Left lung (tissue), 14 donors: ENCODE measurements at places on chromosomes 5 and 9. TPM values are rescaled to one million over a fixed set of nuclear protein-coding genes. Genes with fewer than 3 reads are reported as not detected.

Gene CRHBP
- 0.25 TPM for polyA plus RNA-seq

Gene PFN3
- not detected for polyA plus RNA-seq

Gene NTNG2
- polyA plus RNA-seq = 0.27 TPM

Gene MYMK
- polyA plus RNA-seq = not detected

Gene SLC27A6
- 4.8 TPM for polyA plus RNA-seq

Gene TAF11L5
- polyA plus RNA-seq = not detected

DNA sequence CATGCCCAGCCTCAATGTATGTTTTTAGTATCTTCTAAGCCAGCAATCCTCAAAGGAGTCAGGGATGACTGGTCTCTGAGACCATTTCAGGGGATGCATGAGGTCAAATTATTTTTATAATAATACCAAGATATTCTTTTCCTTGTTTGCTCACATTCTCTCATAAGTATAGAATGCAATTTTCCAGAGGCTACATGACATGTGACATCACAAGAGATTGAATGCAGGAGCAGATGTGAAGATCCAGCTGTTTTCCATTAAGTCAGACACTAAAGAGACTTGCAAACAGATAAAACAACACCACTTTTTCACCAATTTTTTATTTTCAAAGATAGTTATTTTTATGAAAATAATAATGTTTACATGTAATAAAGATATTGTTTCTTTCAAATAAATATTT, 22.0 kb upstream of the FREM1 start:
- no peak for DNase-seq

GRCh38 chr9:112757282-112757883, 6.8 kb downstream of the SNX30 start:
- no peak for DNase-seq

DNA sequence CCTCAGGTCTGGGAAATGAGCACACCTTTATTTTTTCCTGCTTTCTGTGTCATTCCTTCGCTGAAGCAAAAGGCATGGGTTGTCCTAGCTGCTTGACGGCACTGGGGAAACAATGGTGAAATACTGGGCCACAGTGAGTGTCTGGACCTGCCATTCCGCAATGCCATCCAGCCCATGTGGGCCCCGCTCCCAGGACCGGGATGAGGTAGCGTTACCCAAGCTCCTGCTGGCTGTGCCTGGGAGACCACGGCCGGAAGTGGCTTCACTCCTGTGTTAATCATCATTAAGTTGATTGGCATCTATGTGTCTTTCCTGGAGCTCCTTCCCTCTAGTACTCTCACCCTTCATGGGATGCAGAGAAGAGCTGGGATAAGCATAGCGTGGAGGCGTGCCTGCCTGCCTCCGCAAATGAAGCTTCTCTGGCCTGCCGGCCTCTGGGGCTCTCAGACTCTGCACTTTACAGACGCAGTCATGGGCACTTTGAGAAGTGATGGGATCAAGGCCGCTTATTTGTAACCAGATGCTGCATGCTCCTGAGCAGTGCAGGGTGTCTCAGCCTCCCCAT, 16.5 kb upstream of the SMIM32 start:
- DNase-seq = no peak

DNA sequence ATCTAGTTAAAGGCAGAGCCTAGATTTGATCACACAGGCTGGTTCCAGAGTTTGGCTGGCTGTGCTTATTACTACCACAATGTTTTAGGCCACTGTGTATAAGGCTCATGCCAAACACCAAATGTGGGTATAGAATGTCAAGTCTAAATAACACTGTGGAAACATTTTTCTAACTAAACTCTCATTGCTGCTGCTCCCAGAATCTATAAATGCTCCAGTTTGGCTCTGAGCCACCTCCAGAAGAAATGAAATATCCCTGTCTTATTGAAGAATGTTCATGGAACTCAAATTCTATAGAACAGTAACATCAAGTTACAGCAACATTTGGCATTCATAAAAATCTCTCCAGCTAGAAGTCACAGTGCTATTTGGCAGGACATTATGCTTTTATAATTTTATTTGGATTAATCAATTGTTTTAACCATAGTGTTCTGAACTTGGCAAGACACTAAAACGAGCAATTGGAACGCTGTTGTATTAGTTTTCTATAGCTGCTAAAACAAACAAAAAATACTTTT, 178.1 kb upstream of the COX7C start:
- DNase-seq = no peak

GRCh38 chr5:5291357-5291756, 131.1 kb upstream of the ICE1 start:
- DNase-seq = no peak

DNA sequence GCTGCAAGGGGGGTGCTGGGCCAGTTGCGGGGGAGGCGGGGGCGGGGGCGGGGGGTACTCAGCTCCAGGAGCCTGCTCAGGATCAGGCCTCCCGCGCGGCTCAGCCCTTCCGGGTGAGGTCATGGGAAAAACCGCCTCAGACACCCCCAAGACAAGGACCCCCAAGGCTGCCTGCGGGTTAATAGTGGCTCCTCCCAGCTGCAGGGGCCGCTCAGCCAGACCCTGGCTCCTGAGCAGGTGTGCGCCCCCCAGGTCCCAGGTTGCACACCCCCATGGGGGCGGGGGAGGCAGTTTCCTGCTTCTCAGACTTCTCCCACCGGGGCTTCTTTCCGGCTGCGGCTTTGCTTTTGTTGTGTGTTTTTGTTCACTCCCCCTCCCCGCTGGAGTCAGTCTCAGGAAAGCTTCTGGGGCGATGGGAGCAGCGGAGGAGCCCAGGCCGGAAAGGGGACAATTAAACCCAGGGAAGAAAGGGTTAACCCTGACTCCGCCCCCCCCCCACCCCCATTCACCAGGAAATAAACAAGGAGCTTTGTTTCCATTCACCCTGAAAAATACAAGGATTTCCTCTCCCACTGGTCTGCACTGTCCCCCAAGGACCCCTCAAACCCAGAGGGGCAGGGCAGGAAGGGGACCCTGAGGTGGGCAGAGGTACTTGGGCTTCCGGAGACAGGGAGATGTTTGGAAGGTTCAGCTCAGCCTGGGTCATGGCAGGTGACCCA, 42.3 kb upstream of the NOTCH1 start:
- DNase-seq = no peak

DNA sequence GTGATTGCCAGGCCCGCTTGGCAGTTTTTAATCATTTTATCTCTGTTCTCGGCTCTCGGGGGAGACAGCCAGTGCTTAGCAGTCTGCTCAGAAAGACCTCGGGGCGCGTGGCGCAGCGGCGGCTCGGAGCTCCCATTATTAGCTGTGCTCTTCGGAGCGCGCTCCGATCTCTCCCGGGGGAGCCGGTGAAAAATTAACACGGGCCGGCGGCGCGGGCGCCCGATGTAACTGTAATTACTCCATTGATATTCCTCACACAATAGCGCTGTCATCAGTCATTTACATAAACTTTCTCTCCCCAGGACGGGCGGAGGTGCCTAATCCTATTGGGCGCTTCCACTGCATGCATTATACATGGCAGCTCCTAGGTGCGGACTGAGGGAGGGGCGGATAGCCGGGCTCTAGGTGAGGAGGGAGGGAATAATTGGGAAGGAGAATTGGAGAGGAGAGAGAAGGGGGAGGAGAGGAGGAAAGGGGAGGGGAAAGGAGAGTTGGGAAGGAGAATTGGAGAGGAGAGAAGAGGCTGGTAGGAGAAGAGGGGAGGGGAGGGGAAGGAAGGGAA, 24.9 kb downstream of the LMX1B start:
- DNase-seq = no peak

DNA sequence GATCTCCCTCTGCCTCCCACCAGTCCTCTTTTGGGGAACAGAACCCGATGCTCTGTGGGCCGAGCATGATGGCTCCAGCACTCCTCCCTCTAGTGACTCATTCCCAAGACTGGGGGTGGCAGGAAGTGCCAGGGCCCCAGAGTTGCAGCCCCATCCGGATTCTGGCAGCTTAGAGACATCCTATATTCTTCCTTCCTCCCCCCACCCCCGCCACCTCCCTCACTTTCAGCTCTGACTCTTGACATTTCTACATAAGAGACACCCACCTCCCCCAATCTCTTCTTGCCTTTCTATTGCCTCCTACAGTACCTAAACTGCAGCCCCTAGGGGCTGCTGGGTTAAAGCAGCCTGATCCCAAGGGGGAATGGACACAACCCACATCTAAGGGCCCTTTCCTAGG, 47.1 kb upstream of the MATR3 start:
- peak; percentile 65 for DNase-seq

GRCh38 chr5:32785611-32786254, 74.6 kb downstream of the NPR3 start:
- no peak for DNase-seq

- no peak for DNase-seq
These were observed 53.2 kb upstream of the TMEM171 start for GRCh38 chr5:73067213-73067612.

- no peak for DNase-seq
These were observed 5.7 kb upstream of the DOCK2 start for GRCh38 chr5:169631360-169631759.

DNA sequence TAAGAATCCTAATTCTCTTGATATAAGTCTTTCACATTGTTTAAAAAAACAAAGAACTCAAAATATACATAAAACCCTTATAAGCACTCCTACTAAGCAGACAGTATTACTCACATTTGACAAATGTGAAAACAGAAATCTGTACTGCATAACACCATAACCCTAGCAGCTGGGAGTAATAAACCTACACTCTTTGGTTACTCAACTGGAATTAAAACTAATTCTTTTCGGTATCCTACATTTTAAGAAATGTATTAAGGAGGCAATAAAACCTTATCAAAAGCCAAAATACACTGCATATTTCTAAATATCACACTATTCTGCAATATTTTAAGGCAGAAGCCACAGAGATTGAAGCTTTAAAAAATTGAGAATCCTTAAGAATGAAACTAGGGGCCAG, 6.8 kb downstream of the AUH start:
- DNase-seq = no peak

DNA sequence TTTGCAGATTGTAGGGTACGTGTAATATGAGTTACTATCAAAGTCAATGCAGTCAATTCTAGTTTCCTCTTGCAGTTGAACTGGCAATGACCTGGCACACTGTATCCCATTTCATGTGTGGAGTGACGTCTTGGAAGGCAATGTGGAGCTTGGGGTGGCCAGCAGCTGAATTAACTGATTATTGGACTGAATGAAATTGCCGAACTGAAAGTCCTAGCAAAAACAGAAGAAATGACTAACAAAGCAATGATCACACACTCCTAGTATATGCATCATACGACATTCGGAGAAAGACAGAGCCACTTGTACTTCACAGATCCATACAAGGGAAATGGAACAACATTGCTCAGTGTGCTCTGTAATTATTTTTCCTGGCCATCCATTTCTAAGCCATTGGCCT, 259.1 kb upstream of the DAPK1 start:
- DNase-seq = no peak
